ENCODE measurements at places on chromosomes 7 and 10.

GRCh38 chr10:11933577-11934223 lies 108.9 kb downstream of the UPF2 start:
- no peak for DNase-seq

- no peak for DNase-seq
Measured at GRCh38 chr10:52961323-52961722, 188.7 kb upstream of the MBL2 start.

DNA sequence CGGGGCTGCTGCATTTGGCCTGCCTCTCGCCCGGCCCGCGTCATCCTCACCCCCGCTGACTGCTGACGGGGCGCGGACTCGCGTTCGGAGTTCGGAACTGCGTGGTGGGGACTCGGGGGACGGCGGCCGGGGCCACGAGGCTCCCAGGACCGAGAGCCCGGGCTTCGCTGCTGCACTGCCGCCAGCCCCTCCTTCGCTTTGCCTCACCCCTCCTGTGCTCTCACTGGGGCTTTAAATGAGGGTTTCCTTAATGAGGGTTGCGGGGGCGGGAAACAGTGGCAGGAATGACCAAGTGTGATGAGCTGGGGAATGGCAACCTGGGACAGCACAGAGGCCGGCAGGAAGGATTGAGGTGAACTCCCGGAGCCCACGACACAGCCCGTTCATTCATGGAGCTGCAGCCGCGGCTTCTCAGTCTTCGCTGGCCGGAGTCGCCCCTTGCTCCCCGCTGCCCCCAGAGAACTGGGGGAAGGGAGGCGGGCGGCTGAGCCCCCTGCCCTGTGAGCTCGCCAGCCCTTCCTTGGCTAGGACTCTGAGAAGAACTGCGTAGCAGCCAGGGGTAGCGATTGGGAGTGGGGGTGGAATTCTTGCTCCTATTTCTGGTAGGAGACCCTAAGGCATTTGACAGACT lies 1.5 kb upstream of the LRRC4 start:
- DNase-seq = no peak

DNA sequence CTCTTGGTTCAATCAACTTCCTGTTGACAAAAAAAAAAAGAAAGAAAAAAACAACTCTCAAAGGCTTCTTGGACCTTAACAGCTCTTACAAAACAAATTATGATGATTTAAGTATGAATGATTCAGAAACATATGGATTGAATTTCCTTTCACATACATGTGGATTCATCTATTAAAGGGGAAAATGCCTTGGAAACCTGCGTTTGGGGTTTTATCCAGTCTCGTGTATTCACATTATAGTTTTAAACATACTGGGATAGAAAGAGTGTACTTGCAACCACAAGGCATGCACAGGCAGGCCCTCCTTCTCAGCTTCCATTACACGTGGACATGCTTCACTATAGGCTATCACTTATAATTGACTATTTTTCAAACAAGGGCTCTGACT lies 286.7 kb downstream of the INHBA start:
- DNase-seq = no peak

- no peak for DNase-seq
Measured at GRCh38 chr7:158830211-158830723, 958 bp upstream of the ESYT2 start.

Data from activated gamma-delta T cell treated with anti-CD3 and anti-CD28 coated beads, Interleukin-2, amount 50 U/mL, for 16 hours (primary cell).